Activated CD8-positive, alpha-beta memory T cell treated with anti-CD3 and anti-CD28 coated beads for 48 hours (primary cell): ENCODE measurements at places on chromosomes 3 and 15.

DNA sequence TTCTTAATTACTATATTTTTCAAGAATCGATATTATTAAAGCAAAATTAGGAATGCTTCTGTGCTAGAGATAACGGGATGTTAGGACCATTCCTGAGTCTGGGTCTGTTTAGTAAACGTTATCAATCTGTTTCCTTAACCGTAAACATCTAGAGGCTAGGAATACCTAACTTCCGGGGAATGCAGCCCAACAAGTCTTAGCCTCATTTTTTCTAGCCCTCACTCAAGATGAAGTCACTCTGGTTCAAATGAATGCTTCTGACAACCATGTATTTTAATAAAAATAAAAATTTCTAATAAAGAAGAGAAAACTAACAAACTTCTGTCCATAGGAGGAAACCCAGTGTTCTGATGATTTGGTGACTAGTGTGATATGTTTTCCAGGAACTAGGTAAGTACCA, 11.1 kb upstream of the SELENOK start:
- DNase-seq: no peak

- DNase-seq: no peak
Observed at GRCh38 chr3:188106887-188107830, 46.8 kb upstream of the LPP start.

DNA sequence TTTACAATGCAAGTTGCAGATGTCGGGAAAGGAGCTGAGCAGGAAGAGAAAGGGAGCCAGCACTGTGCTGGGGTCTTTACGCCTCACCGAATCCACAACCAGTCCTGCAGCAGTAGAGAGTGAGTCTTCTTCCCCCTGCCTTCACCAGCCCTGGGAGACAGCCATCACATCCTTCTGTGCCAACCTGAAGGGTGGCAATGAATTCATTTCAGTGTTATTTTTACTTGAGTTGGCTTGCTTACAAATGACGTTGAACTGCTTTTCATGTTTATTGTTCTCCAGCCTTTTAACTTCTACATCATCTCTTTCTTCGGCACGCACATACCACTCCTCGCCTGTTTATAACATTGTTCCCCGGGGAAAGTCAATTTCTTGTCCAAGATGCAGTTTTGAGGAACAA, 77.1 kb downstream of the TRIM42 start:
- DNase-seq: no peak

DNA sequence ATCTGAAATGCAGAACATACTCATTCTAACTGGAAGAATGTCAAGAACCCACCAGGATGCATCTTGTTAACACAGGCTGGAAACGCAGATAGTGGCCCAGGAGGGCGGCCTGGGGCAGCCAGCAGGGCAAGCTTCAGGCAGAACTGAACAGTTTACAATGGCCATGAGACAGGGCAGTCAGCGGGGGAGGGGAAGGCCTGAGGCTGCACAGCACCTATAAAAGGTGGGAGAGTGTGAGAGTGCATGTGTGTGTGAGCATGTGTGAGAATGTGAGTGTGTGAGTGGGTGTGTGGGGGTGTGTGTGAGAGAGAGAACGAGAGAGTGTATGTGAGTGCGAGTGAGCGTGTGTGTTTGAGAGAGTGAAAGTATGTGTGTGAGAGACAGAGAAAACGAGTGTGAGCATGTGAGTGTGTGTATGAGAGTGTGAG, 26.8 kb upstream of the SLCO2A1 start:
- DNase-seq: no peak

GRCh38 chr3:177758126-177758525, 560.8 kb upstream of the TBL1XR1 start:
- DNase-seq: no peak

DNA sequence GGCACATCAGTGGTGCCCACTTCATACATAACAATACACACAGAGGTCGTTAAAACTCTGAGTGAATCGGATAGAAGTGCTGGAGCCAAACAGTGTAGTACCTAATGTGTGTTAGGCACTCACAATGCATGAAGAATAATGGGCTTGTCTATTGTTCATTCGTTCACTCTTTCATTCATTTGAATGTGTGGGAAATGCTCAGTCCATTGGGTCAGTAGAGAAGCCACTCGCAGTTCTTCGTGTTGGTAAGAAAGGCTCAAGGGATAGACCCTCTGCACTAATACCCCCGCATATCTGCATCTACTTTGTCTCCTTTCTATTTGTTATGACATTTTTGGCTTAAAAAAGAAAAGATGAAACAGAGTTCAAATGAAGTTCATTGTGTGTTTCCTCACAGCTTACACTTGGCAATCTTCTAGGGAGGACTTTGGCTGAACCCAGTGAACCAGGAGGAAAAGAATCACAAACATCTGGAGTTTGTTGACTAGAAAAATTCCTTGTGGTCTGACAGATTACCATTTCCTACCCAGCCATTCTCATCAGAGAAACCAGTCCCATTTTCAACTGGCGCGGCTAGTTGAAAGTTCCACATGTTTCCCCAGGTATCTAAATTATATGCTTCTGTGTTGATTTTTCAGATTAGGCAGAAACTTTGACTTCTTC, 32.8 kb upstream of the MFSD1 start:
- no peak for DNase-seq

GRCh38 chr15:48170981-48171380, 7.1 kb downstream of the MYEF2 start:
- DNase-seq: no peak

DNA sequence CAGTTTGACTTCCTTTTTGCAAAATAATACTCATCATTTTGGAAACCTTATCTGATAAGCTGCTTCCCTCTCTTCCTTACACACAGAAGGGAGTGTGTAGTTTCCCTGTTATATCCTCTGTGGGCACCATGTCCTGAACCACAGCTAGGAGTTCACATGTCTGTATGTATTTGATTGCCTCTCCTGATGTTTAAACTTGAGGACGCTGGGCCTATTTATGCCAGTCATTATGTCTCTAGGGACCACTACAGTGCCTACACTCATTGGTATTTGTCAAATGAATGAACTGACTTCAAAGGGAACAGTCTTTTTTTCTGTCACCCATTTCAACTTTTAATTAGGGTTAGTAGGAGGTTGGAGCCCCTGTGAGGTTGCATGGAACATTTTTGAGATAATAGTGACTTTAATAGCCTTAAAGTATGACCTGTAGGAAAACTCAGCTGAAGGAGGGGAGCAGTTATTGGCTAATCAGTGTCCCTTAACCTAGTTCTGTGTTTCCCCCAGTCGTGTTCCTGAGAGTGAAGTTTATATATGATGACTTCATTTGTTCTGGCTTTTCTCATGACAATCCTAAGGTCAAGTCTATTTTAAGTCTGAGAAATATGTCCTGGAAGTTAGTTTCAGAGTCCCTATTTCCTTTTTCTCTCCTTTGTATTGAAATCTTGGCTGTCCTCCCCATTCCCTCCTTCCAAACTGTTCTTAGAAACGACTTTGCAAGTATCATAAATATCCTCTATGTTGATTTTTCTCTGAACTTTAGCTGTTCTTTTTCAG, 28.9 kb downstream of the PDE8A start:
- DNase-seq: no peak

- DNase-seq: no peak
Observed at GRCh38 chr15:39597751-39598185, 16.9 kb downstream of the THBS1 start.

DNA sequence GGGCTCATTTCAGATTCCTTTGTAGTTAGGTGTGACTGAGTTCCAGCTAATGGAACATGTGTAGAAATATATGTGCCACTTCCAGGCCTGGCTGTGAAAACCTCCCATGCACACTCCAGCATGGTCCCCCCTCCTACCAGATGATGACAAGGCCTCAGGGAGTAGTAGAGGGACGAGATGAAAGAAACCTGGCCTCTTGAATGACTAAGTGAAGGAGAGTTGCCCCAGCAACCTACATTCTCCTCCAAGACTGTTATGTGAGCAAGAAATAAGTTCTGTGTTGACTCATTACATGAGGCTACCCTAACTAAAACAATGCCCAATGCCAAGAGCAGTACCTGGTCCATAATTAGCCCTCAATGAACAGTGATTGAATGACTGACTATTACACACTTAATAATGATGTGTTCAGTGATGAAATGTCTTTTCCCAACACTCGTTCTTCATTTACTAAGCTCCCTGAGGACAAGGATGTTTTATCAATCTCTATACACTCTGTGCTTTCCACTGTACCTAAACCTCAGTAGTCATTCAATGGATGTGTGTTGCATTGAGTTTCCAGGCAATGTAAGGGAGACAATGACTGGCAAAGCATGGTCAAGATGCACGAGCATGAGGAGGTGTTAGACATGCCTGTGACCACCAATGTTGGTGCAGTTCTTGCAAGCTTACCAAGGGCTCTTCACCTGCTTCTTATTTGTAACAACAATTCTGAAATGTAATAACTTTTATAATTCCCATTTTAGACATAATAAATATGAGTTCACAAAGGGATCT, 62.0 kb upstream of the BCL6 start:
- DNase-seq: no peak

DNA sequence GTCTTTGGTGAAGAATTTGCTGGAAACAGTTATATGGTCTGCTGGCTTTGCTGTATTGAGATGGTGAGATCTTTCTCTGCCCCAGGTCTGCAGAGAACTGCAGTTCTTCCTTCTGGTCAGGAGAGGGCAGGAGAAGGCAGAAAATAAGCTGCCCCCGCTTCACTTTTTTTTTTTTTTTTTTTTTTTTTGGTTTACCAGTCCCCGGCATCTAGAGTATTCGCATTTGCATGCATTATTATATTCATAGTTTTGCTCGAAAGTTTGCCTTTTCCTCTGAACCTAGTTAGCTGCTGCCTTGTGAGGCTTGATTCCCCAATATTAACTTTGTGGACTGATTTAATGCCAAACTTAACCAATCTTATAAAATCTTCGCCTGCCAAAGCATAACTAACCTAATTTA, 10.6 kb upstream of the PARL start:
- DNase-seq: no peak

GRCh38 chr15:83462026-83462425, 14.9 kb downstream of the SH3GL3 start:
- no peak for DNase-seq

DNA sequence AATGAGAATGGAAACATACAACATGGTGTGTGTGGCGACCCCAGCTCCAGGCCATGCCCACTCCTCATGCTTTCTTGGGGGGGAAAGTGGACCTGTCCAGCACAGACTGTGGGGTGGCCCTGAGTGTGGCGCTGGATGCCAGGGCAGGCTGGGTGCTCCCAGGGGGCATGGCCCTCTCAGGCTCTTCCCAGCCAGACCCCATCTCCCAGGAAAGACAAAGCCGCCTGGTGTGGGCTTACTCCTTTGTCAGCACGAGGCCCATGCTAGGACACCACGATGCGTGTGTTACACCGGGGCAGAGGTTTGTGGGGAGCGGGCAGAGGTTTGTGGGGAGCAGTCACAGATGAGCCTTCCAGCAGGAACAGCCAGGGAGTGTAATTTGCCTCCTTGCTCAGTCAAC, 68.5 kb downstream of the ABTB1 start:
- no peak for DNase-seq

- DNase-seq: no peak
Observed at GRCh38 chr3:157464321-157464720, 27.7 kb downstream of the PTX3 start.

- no peak for DNase-seq
Observed at GRCh38 chr15:53437985-53438841, 321.2 kb downstream of the WDR72 start.

GRCh38 chr15:68644083-68644904, 65.5 kb downstream of the CORO2B start:
- DNase-seq: no peak

- no peak for DNase-seq
Observed at GRCh38 chr15:96086164-96086563, 244.3 kb upstream of the NR2F2 start.

- no peak for DNase-seq
Observed at GRCh38 chr15:47362118-47362905, 355.0 kb upstream of the SEMA6D start.

DNA sequence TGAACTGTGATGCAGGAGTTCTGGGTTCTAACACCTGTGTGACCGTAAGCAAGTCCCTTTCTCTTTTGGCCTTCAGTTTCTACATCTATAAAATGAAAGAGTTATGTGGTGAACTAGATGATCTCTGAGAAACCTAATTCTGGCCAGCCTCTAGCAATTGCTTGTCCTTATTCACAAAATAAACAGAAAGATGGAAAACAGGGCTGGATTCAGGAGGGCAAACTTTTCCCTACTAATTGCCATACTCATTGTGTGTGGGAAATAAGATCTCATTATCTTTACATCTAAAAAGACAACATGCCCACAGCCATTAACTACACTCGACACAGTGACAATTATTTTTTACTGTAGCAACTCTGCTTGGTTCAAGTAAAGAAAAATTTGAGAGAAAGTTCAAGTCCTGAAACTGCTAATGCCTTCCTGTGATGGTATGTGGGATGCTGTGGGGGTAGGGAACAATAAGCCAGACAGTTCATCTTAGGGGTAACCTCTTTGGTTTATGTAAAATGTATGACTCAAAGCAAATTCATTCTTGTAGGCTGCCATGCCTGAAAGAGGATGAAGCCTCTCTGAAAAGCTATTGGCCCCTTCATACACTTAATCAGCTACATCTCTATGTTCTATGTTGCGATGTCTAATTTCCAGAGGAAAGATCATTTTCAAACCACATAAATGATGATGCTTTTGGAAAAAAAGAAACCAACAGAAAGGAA, 177.6 kb upstream of the BCL6 start:
- no peak for DNase-seq

GRCh38 chr3:184050217-184050847, 2.5 kb upstream of the HTR3C start:
- DNase-seq: no peak

- DNase-seq: no peak
Observed at GRCh38 chr3:183711516-183711915, 13.9 kb downstream of the YEATS2 start.

GRCh38 chr3:71512000-71512399, 71.5 kb downstream of the FOXP1 start:
- DNase-seq: no peak

- no peak for DNase-seq
Observed at GRCh38 chr15:65393557-65393956, 15.8 kb upstream of the IGDCC3 start.

DNA sequence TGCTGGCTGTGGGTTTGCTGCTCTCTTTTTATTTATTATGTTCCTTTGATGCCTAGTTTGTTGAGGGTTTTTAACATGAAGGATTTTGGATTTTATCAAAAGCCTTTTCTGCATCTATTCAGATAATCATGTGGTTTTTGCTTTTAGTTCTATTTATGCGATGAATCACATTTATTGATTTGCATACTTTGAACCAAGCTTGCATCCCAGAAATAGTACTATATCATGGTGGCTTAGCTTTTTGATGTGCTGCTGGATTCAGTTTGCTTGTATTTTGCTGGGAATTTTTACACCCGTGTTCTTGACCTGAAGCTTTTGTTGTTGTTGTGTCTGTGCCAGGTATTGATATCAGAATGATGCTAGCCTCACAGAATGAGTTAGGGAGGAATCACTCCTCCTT, 48.4 kb downstream of the MCTP2 start:
- DNase-seq: no peak

- no peak for DNase-seq
Observed at GRCh38 chr3:16400106-16400931, 113.2 kb downstream of the RFTN1 start.
